Mucosa of gallbladder (tissue), 1 donor: ENCODE measurements at places on chromosomes 5 and 9. TPM values are rescaled to one million over a fixed set of nuclear protein-coding genes. Genes with fewer than 3 reads are reported as not detected.
A peak's percentile ranks its signal among the peaks of the same experiment; 100 is the strongest.

GRCh38 chr5:176365351-176366231, at the start of gene ARL10:
ARL10 (plus strand) TSS chr5:176365487; CDS start chr5:176365564, 77 bp downstream.
- DNase-seq, result peak; percentile 12

The CDH18 gene
- total RNA-seq, result 0.32 TPM

GRCh38 chr9:112884101-112884500, 6.6 kb downstream of the SLC46A2 start:
- no peak for DNase-seq

DNA sequence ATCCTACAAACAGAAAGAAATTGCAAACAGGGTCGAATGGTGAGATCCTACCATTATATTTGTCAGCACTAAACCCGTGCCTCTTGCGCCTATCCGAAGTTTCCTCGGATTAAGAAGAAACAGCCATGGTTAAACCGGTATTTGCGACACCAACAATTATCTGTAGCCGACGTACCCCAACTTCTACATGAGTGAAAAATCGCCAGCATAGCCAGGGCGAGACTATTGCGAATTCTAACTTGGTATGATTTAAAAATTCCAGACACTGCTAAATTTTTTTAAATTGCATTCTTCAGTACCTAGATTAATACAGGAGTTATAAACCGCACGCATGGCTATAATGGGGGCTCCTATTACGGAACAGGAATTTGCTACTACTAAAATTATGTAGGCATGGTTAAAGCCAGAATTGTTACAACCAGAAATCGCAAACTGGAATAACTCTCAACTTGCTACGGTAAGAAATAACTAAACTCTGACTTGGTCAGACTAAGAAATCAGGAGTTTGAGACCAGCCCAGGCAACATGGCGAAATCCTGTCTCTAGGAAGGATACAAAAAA, 25.3 kb upstream of the ANXA2R start:
- DNase-seq, result no peak

The C5orf58 gene
- total RNA-seq, result 0.52 TPM

The C5orf52 gene
- total RNA-seq, result not detected

GRCh38 chr9:92963831-92964606, 16.7 kb downstream of the FGD3 start:
- peak; percentile 46 for DNase-seq

DNA sequence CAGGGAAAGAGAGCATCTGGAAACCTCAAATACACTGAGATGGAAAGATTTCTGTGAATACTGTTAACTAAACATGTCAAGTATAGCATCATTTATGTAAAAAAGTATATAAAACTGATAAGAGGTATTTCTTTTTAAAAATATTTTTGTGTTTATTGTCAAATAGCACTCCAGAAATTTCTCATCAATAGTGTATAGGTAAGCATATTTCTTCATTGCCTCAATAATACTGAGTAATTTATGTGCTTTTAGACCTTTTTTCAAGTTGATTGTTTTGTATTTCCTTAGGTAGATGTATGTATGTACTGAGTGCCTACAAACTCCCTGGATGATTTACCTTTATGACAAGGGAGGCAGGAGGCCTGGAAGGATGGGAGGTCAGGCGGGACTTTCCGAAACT, 196.3 kb downstream of the ROR2 start:
- DNase-seq, result no peak

GRCh38 chr9:116555119-116555518, 132.0 kb upstream of the TRIM32 start:
- DNase-seq, result no peak

DNA sequence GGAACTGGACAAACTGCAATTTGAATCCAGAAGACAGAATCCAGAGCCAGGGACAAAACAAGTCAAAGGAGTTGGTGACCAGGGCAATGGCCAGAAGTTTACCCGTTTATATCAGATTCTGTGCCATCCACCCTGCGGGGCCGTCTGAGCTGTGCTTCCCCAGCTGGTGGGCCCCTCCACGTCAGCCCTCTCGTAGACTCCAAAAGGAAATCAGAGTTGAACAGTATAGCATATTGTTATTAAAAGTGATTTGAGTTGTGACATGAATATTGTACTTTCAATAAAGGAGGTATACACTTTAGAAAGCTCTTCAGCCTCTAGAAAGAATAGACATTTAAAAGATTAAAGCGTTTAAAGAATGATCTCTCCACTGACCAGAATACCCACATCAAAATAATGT, 102.4 kb downstream of the NFIB start:
- no peak for DNase-seq

- DNase-seq, result no peak
Measured at GRCh38 chr9:121981118-121981883, 111.8 kb downstream of the TTLL11 start.

DNA sequence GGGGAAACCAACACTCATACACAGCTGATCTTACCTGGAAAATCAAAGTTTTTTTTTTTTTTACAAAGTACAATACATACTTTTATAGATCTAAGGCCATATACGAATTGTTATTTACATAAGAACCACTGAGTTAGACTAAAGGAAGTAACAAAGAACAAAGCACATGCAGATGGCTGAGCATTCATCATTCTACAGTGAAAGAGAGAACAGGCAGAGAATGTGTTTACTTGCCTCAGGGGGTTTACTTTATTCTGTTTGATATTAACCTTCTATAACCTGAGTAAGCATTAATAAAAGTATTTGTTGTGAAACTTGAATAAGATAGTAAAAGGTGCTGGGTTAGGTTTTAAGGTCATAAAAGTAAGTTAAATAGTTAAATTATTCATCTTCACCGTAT, 54.7 kb downstream of the SLC38A9 start:
- no peak for DNase-seq

The CBY3 gene
- total RNA-seq, result not detected

- DNase-seq, result no peak
Measured at GRCh38 chr9:106284296-106284695, 578.7 kb upstream of the ZNF462 start.

The SOHLH1 gene
- total RNA-seq, result not detected

- no peak for DNase-seq
Measured at GRCh38 chr9:98538626-98539031, 170.1 kb downstream of the GABBR2 start.

The SNX24 gene
- total RNA-seq, result 18.2 TPM

DNA sequence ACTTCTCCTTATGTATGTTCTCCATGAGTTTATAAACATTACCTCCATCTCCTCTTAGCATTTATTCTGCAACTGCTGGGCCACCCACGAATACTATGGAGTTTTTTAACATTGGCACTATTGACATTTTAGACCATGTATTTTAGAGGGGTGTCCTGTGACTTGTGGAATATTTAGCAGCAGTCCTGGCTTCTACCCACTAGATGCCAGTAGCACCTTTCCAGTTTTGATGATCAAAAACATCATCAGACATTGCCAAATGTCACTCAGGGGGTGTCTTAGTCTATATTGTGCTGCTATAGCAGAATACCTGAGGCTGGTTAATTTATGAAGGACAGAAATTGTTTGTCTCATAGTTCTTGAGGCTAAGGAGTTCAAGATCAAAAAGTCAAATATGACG, 187.5 kb upstream of the RORB start:
- DNase-seq, result no peak

The SH3PXD2B gene
- 30.6 TPM for total RNA-seq

DNA sequence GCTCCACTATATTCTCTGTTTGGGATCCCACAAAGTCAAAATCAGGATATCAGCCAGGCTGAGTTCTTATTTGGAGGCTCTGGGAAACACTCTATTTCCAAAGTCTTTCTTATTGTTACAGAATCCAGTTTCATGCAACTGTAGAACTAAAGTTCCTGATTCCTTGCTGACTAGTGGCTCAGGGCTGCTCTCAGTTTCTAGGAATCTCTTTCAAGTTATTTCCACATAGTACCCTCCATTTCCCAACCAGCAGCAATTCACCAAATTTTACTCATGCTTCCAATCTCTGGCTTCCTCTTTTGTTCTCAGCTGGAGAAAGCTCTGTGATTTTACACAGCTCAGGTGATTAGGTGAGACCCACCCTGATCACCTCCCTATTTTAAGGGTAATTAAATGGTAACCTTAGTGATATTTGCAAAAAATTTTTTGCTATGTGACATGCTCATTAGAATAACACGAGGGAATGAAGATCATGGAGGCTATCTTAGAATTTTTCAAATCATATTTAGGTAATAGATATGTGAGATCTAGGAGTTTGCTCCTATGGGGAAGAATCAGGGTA, 794.9 kb upstream of the ARRDC3 start:
- DNase-seq, result no peak

The TMC1 gene
- not detected for total RNA-seq

DNA sequence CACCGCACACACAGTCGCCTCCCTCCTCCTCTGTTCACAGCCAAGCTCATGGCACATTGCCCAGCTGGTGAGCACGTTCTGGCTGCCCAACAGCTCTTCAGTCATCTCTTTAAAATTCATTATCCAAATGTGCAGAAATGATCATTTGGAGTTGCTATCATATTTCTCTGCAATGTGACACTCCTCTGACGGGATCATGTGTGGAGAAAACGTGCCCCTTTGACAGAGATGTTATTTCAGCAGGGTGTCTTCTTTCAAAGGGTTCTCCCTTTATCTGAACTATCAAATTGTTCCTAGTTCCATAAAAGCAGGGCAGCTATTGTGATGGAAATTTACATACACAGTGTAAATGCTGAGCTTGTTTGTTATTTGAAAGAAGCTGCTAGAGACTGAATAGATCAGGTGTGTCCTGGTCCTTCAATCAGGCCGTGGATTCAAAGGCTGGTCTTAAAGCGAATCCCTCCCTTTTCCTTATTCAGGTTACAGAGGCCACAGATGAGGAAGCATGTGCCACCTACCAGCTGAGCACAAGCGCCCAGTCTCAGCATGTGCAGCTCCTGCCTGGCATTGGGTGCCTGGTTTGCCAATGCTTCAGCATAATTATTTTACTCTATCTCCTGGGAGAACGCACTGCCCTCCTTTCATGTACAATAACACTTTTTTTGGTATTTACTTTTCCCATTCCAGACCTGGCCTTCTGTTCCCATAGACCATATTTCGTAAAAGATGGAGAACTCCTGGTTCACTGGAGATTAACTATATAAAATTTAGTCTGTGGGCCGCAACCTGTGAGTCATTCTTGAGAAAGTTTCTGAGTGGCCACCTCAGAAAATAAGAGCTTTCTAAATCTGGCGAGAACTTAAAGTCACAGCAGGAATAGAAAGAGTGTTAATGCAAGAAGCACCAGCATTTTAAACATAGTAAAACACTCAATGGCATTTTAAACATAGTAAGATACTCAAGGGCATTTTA, 433.7 kb downstream of the ENC1 start:
- peak; percentile 35 for DNase-seq

The ARL14EPL gene
- total RNA-seq, result not detected

DNA sequence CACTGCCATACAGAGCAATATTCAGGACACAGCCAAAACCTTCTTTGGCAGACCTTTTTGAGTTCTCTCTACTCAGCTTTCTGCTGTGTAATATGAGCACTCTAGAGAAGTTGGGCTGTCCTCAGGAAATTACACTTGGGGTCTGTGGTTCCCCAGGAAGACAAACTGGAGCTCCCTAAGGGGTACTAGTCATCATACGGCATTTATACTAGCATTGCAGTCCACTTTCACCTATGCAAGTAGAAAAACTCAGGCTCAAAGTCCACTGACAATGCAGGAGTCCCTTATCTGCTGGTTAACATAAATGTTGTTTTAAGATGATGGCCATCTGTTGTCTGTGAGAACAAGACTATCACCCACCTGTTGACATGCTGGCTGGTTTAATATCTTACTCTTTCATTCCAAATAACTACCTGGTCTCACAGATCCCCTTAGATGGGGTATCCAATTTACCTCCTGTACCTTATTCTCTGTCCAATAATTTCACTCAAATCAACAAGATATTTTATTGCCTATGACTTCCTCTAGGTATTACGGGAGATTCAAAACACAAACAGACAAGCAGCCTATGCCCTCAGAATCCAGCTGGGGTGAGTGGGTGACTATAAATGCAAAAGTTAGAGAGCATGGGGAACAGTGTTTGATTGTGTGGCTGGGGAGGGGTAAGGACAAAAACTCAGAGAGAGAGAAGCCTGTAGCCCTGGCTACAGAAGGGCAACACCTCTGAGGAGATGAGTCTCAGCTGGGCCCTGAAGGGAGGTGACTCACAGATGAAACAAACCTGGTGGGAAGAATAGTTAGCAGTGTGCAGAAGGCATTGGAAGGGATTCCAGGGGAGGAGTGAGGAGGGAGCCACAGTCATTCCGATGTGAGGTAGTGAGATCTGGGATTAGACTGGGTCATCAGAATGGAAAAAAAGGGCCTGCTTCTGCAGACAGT, 10.2 kb downstream of the DOCK8 start:
- DNase-seq, result no peak

DNA sequence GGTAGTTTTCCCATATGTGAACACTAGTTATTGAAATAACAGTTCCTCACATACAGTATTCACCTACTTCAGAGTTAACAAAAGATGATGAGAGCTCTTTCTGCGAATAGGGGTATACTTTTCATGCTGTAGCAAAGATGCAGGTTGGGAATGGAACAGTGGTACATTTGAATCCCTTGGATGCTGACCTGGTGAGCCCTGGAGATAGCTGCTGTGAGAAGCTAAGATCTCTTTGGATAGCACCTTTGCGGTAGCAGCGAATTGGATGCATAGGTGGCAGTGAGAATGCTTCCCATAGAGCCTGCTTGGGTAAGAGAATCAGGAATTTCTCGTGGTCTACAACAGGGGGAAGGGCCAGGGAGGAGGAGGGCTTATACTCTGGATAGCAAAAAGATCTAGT, 61.2 kb downstream of the NUP214 start:
- DNase-seq, result no peak

DNA sequence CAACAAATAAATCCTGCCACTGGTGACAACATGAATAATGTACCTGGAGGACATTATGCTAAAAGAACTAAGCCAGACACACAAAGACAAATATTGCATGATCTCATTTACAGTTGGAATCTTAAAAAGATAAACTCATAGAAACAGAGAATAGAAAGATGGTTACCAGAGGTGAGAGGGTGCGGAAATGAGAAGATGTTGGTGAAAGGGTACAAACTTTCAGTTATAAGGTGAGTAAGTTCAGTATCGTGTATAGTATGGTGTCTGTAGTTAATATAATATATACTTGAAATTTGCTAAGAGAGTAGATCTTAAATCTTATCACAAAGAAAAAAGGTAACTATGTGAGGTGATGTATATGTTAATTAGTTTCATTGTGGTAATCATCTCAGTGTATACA, 63.3 kb downstream of the PRRC1 start:
- DNase-seq, result no peak

DNA sequence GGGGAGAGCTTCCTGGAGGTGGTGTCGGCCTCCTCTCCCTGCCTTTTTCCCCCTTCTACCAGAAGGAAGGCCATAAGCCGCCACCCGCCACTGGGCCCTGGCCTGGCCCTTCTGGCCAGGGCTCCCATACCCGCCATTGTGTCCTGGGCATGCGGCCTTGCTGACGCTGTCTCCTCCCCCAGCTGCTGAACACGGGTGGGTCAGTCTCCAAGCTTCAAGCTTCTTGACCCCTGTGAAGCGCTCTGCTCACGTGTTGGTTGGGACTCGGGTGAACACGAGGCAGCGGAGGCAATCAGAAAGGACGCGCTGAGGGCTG, 24.2 kb upstream of the UBAC1 start:
- no peak for DNase-seq

DNA sequence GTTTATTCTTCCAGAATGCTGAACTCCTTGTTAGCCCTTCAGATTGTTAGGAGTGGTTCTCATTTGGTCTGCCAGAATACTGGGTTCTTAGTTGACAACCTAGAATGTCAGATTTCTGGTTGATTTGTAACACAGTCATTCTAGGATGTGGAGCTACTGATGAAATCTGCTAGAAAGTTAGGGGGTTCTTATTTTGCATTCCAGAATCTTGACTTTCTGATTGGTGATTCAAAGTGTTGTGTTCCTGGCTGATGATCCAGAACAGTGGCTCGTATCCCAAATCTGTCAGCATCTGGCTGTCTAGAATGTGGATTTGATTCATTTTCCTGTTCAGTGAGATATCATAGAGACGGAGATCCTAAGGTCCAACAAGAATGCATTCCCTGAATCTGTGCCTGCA, 21.9 kb downstream of the PTGS1 start:
- DNase-seq, result no peak

The ALDH7A1 gene
- 42.6 TPM for total RNA-seq
